Osteocyte (in vitro differentiated cells): ENCODE measurements at places on chromosomes 11 and 22. TPM values are rescaled to one million over a fixed set of nuclear protein-coding genes. Genes with fewer than 3 reads are reported as not detected.

DNA sequence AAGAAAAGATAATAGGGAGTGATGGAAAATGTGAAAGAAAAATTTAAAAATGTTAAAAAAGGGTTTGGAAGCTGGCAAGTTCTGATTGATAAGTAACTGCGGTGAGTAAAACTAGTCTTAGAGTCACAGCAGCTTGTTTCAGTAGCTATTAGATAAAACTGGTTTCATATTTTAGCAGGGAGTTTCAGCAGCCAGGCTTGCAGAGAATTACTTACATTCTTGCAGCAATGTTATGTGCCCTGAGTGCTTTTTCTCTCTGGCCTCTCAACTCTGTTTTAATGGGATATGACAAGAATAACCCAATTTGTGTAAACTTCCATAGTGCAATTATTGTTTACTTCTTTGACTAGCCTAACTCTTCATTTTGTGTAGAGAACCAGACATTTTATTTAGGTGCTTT, 33.6 kb downstream of the PPME1 start:
- H3K27ac ChIP-seq: no peak overlapping the region
- peaks cover 18% of the 10 kb centered on the region for H3K36me3 ChIP-seq
- no peaks in the 10 kb centered on the region for H3K27me3 ChIP-seq
- no peak for DNase-seq
- no peaks in the 10 kb centered on the region for H3K4me1 ChIP-seq
- H3K4me3 ChIP-seq: no peak overlapping the region

DNA sequence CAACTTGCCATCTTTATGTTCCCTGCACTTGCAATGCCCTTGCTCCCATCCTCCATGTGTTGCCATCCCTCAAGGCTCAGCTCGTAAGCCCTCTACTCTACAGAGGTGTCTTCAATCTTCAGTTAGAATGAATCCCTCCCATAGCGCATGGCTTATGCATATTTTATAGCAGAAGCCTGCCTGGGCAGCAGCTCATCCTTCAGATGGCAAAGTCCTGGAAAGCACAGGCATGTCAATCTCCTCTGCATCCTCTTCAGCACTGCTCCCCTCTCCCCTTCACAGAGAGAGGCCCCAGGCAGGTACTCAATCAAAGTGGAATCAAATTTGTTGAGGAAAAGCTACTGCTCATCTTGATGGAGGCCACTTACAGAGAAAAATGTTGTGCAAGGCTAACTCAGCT, 31.1 kb upstream of the ABCC8 start:
- peaks cover 18% of the 10 kb centered on the region for H3K27me3 ChIP-seq
- peaks cover 2% of the 10 kb centered on the region for H3K4me1 ChIP-seq
- H3K36me3 ChIP-seq: no peaks in the 10 kb centered on the region
- H3K4me3 ChIP-seq: no peak overlapping the region

- no peaks in the 10 kb centered on the region for H3K4me1 ChIP-seq
- peaks cover 53% of the 10 kb centered on the region for H3K36me3 ChIP-seq
- no peak overlapping the region for H3K4me3 ChIP-seq
- DNase-seq: no peak
Measured at GRCh38 chr11:47477323-47477722, 28.4 kb upstream of the RAPSN start.

DNA sequence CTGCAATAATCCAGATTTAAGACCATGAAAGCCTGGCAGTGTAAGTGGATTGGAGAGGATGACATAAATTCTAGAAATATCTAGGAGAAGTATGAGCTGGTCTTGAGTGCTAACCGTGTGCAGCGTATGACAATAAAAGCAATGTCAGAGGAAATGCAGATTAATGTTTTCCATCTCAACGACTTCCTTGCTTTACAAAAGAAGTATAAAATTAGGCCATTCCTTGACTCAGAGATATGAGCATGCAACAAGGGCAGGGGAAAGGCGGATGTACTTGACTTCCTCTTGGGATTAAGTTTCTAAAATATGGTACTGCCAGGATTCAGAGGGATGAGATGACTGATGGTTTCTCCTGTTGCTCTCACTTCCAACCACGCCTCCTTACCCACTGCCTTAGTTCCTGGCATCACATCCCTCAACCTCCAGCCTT, 32.3 kb downstream of the ADAMTS15 start:
- H3K4me3 ChIP-seq: no peak overlapping the region
- peaks cover 7% of the 10 kb centered on the region for H3K4me1 ChIP-seq
- no peak overlapping the region for H3K27ac ChIP-seq
- no peaks in the 10 kb centered on the region for H3K27me3 ChIP-seq
- peaks cover 17% of the 10 kb centered on the region for H3K36me3 ChIP-seq
- DNase-seq: no peak

GRCh38 chr22:49199224-49199623, 628.4 kb downstream of the BRD1 start:
- no peaks in the 10 kb centered on the region for H3K27me3 ChIP-seq
- H3K27ac ChIP-seq: no peak overlapping the region
- H3K4me3 ChIP-seq: no peak overlapping the region
- no peaks in the 10 kb centered on the region for H3K4me1 ChIP-seq

Gene C11orf98
- 53.6 and 56.3 TPM in 2 replicates for total RNA-seq
